ENCODE measurements at places on chromosomes 12 and 14.

GRCh38 chr12:124679533-124680371, 112.3 kb upstream of the NCOR2 start:
- DNase-seq, result no peak

DNA sequence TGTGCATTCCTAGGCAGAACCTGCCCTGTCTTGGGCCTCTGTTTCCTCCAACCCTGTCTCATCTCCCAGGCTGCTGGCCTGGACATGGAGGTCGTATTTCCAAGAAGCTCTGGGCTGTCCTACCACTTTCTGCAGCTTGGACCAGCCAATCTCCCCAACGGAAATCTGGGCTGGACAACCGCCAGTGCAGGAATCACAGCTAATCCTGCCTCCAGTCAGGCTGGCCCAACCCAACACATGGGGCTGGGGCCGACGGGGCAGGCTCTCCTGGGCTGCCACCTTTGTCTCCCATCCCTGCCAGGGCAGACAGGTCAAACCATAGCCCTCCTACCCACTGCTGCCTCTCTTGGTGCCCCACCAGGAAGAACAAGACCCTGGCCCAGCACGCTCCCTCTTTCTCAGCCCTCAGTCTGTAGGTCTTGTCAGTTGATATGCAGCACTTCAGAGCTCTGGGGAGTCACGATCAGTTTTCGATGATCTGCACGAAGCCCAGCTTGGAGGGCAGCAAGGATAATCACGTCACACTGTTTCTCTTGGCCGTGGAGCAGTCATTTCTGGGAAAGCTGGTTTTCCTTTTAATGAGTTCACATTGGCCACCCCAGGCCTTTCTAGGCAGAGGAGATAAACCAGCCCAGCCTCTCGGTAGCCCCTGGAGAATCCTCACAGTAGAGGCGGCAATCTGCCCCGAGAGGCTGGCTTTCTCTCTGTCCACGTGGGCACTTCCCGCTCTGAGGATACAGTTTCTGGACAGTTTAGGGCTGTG, 195.2 kb upstream of the PRMT8 start:
- DNase-seq, result no peak

GRCh38 chr14:82725213-82725612, 1191.6 kb upstream of the SEL1L start:
- no peak for DNase-seq

DNA sequence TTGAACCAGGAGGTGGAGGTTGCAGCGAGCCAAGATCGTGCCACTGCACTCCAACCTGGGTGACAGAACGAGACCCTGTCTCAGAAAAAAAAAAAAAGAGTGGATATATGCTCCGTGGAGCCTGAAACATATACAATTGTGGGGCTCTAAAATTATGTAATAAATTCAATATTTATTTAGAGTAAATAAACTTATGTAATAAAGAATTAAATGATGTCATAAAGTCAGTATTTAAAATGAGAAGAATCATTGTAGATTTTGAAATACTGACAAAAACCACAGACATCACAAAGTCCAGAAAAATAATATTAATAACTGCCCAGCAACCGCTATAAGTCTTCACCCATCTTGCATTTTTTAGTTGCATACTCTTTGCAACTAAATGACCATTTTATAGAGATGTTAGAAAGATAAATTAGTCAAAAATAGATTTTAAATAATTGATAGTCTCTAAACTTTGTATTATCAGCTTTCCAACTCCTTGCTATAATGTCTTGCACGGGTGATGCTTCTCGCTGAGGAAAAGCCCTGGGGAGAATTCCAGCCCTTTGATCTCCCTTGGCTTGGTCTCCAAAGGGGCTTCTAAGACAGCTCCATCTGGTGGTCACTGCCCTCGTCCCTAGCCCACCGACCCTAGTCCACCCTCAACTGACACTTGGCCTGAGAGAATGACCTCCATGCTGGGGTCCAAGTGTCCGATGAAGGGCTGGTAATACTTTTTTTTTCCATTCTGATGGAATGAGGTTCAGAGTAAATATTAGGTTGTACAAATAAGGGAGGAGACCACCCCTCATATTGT, 7.9 kb upstream of the TMBIM6 start:
- DNase-seq, result no peak

- no peak for DNase-seq
These were observed 325.9 kb downstream of the APAF1 start for GRCh38 chr12:98970950-98971349.

GRCh38 chr14:42778984-42779383, 1172.3 kb downstream of the LRFN5 start:
- DNase-seq, result no peak

DNA sequence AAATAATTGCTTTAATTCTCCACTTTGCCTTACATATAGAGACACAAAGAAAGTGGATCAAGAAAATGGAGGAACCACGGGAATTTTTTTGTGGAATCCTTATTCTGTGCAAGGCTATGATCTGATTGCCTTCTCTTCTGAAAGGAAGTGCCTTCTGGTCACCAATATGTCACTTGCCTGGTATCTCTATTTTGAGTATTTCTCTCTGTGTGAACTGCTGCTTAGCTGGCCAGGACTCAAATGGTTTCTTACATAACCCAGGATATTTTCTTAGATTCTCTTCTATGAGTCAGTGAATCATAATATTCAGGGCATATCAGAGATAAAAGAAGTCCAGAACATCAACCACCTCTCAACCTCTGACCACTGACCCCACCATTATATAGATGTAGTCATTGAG, 156.1 kb downstream of the DIO2 start:
- DNase-seq, result no peak

- DNase-seq, result no peak
These were observed 356.5 kb upstream of the SOX5 start for GRCh38 chr12:24306001-24306400.

DNA sequence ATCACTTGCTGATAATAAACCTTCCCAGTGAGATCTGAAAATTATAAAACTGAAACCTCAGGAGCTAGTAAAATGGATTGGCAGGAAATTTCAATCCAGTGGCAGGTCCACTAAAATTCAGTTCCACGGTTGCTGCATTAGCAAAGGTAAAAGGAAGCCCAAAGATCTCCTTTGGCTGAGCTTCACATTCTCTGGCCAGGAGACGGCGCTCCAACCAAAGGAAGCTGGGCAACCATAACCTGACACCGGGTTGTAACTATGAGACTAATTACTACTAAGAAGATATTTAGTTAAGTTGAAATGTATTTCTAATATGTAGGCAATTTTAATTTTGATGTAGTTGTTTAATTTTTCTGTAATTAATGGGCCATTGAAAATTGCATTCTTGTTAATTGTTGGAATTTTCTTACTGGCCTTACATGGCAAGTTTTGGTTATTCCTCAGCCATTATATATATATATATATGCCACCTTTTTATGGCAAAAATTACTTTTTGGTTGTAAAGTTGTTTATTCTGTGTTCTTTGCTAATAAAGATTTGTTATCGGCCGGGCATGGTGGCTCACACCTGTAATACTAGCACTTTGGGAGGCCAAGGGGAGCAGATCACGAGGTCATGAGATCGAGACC, 17.0 kb downstream of the OR8S1 start:
- DNase-seq, result no peak

DNA sequence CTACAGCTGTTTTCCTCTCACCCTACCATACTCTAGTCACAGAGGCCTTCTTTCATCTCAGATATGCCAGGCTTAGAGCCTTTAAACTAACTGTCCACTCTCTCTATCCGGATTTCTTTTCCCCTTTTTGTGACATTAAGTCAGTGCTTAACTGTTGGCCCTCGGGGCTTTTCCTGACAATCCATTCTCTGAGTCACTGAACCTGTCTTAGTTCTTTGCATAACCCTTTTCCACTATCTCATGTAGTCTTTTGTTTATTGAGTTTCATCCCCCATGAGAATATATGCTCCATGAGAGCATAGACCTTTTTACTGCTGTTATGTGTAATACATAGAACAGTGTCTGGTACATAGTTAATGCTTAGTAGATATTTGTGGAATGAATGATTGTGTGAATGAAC, 68.7 kb downstream of the PLEKHA5 start:
- no peak for DNase-seq

DNA sequence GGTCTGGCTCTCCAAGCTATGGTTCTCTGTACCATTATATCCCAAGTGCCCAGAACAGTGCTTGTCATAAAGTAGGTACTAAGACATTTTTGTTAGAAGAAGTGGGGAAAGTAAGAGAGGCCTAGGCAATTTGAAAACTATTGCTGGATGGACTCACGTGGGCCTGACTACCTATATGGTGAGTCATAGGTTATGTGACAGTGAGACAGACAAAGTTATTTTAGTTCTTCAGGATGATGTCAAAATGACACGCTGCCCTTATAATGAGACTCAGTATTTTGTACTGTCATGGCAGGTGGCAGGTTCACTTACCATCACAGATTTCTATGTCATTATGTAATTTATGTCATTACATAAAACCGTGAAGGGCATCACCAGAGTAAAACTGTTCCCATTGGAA, 53.1 kb downstream of the PARP11 start:
- no peak for DNase-seq

DNA sequence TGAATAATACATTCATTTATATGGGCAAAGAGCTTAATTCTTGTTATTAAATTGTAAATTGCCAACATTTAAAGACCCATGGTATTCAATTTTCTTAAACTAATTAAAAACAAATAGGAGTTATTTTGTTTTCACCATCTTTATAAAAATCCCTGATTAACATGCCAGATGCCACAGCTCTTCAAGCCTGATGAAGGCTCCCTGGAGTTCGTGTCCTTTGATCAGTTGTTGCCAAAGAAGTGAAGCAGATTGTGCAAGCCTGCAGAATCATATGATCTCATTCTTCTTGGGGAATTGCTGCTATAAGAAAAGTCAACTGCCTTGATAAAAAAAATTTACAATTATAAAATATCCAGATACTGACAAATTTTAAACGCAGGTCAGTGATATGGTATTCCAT, 288.3 kb upstream of the PPFIA2 start:
- DNase-seq, result no peak

GRCh38 chr12:54452628-54453027, 20.8 kb downstream of the GTSF1 start:
- no peak for DNase-seq
